ENCODE measurements at places on chromosomes 16 and 17. TPM values are rescaled to one million over a fixed set of nuclear protein-coding genes. Genes with fewer than 3 reads are reported as not detected.

GRCh38 chr17:81020767-81021497 lies 14.0 kb upstream of the BAIAP2 start:
- DNase-seq = no peak

DNA sequence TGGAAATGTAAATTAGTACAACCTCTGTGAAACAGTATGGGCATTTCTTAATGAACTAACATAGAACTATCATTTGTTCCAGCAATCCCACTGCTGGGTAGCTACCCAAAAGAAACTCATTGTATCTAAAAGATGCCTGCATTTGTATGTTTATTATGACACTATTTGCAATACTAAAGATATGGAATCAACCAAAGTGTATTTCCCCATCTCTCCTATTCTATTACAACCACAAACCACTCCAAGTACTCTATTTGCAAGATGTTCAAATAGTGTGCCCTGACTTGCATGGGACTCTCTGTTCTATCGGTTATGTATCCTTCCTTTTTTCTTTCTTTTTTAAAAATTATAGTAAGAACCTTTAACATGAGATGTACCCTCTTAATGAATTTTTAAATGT lies 845.2 kb downstream of the CDH11 start:
- DNase-seq = no peak

- no peak for DNase-seq
These were observed 23.4 kb upstream of the ZFHX3 start for GRCh38 chr16:73071131-73071940.

The MLST8 gene
- 35.0 TPM for total RNA-seq

Measured in omental fat pad (tissue), 4 donors.